ENCODE measurements at places on chromosomes 5 and 9. TPM values are rescaled to one million over a fixed set of nuclear protein-coding genes. Genes with fewer than 3 reads are reported as not detected.

Gene PHF24
- 0.68 TPM for total RNA-seq

Gene FIBCD1
- 6.2 TPM for total RNA-seq

Gene PCDHA6
- total RNA-seq, result 4.5 TPM

Gene MAT2B
- 48.4 TPM for total RNA-seq

Gene C9orf153
- not detected for total RNA-seq

Gene SPATA24
- total RNA-seq, result 12.9 TPM

Gene SLC6A19
- total RNA-seq, result not detected

Gene TAF11L13
- not detected for total RNA-seq

Gene PLPP1
- total RNA-seq, result 80.7 TPM

Gene FGF10
- total RNA-seq, result not detected

Gene CDH6
- 10.8 TPM for total RNA-seq

Gene KIAA1191
- total RNA-seq, result 128 TPM

Gene CDKN2A
- total RNA-seq, result 0.35 TPM

Gene PCDH1
- total RNA-seq, result 131 TPM

Gene LCN2
- not detected for total RNA-seq

Gene CCDC152
- total RNA-seq, result 0.13 TPM

Gene CERCAM
- total RNA-seq, result 5.4 TPM

Gene FAM169A
- total RNA-seq, result 63.1 TPM

Gene ELAVL2
- total RNA-seq, result 16.8 TPM

Gene AIF1L
- 122 TPM for total RNA-seq

Gene IFNB1
- not detected for total RNA-seq

Gene KCNT1
- 0.68 TPM for total RNA-seq

Gene DDX4
- total RNA-seq, result not detected

Gene CTXN3
- not detected for total RNA-seq

Gene WNT8A
- 0.26 TPM for total RNA-seq

Gene SLC36A1
- total RNA-seq, result 14.1 TPM

Gene ZNF622
- total RNA-seq, result 42.2 TPM

Gene SPATA31D4
- not detected for total RNA-seq

Gene FBXL7
- total RNA-seq, result 14.6 TPM

Gene RUFY1
- 45.7 TPM for total RNA-seq

Gene DOCK8
- 2.3 TPM for total RNA-seq

Gene COL23A1
- 2.6 TPM for total RNA-seq

Gene MCIDAS
- 0.39 TPM for total RNA-seq

Gene IFNK
- not detected for total RNA-seq

Gene CYFIP2
- 84.5 TPM for total RNA-seq

Gene MSX2
- total RNA-seq, result 0.42 TPM

Gene EIF4E1B
- total RNA-seq, result 1.3 TPM

Gene PCDHB16
- 8.0 TPM for total RNA-seq

Gene PCDHGA10
- 12.5 TPM for total RNA-seq

Gene CCL28
- not detected for total RNA-seq

Gene FBN2
- 8.1 TPM for total RNA-seq

Gene C5orf58
- 1.4 TPM for total RNA-seq

Gene ZFP2
- 0.37 TPM for total RNA-seq

Gene TTC16
- not detected for total RNA-seq

Gene CDH9
- 0.79 TPM for total RNA-seq

Gene FOXI1
- not detected for total RNA-seq

Measured in H9 (cell line).